Activated CD8-positive, alpha-beta memory T cell treated with anti-CD3 and anti-CD28 coated beads for 4 hours (primary cell): ENCODE measurements at places on chromosomes 5 and 9.

DNA sequence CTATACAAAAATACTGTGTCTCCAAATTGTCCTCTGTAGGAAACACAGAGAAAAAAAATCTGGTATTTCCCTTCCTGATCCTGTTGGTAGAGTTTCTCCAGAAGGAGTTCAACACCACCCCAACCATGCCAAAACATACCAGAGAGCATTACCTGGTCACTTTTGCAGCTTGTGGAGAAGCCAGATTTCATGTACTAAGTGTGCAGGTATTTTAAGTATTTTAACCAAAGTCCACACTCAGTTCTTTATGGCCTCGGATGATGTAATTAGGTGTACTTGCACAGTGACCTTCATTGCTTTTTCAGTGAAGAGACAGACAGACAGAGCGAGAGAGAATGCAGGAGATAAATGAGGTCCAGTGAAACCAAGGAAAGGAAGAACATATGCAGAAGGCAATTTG, 2046.8 kb upstream of the CDH9 start:
- DNase-seq: no peak

DNA sequence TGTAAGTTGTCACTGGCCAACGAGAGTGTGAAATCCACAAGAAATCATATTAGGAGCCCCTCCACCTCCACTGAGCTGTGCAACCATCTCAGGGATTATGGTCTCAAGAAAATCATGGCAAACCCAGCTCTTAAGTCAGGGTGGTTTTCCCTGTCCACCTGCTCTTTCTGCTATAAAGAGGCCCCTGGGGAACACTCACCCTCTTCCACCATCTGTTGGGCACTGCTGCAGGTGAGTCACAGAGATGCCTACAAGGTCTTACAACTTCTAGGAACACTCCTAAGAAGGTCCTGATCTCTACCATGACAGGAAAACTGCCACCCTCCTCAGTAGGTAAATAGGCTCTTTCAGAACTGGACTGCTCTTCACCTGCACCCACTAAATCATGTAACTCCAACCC, 61.8 kb downstream of the DRD1 start:
- DNase-seq: no peak

- DNase-seq: no peak
Measured at GRCh38 chr9:130590305-130590704, 10.9 kb downstream of the FUBP3 start.

DNA sequence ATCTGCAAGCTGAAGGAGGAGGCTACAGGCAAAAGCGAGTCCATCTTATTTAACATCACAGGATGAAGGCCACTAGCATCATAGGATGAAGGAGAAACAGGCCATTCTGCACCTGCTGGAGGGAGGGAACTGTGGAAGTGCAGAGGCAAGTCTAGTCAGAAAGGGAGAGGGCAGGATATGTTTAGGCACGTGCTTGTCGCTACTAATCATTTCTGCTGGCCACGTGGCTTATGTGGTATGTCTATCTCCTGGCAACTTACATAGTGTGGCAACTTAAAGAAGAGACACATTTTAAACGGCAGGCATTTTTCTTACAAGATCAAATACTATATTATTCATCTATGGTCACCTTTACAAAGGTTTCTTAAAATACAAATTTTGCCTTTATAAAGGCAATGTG, 74.0 kb downstream of the GNAQ start:
- no peak for DNase-seq

DNA sequence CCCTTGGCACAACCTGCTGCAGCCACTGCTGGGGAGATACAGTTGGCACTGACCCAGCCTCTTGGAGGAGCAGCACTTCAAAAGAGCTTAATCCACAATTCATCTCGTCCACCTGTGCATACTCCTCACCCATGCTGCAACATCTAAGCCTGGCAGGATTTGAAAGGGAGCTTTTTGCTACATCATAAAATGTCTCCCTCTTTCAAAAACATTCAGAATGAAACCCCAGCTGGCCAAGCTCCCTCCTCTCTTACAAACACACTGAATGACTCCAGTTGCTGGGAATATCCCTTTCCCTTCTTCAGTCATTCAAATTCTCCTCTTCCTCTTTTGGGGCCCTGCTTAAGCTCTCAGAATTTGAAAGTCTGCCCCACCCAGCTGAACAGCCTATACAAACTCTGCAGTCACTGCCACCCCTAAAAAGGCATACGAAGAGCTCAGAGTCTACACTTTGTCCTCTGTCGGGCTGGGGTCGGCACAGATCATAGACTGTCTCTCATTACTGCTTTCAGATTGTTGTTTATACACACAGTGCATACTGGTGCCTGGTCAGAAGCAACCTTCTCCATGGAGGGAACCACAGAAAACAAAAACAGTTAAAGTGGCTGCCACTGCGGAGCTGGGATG, 8.8 kb upstream of the C5orf15 start:
- DNase-seq: no peak

- no peak for DNase-seq
Measured at GRCh38 chr5:147055089-147055826, 176.7 kb upstream of the PPP2R2B start.

- DNase-seq: no peak
Measured at GRCh38 chr5:160285316-160285715, 27.0 kb downstream of the CCNJL start.

GRCh38 chr5:151042453-151043093, 22.2 kb downstream of the GPX3 start:
- no peak for DNase-seq

DNA sequence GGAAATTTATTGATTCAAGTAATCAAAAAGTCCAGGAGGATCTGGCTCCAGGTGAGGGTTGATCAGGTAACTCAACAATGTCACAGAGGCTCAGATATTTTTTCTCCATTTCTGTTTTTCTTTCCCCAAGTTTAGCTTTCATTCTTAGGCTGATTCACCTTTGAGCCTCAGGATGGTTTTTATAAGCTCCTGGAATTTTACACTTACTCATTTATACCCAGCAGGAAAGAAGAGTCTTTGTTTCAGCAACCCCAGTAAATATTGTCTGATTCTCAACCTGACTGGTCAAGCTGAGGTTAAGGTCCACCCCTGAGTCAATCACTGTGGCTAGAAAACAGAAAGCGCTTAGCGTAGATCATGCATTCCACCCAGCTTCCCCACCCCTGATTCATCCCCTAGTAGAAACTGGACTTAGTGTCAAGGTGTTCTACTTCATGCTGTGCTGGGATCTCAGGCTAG, 500.6 kb downstream of the KIF4B start:
- no peak for DNase-seq

GRCh38 chr5:170585273-170585948, 81.6 kb downstream of the KCNIP1 start:
- DNase-seq: no peak

DNA sequence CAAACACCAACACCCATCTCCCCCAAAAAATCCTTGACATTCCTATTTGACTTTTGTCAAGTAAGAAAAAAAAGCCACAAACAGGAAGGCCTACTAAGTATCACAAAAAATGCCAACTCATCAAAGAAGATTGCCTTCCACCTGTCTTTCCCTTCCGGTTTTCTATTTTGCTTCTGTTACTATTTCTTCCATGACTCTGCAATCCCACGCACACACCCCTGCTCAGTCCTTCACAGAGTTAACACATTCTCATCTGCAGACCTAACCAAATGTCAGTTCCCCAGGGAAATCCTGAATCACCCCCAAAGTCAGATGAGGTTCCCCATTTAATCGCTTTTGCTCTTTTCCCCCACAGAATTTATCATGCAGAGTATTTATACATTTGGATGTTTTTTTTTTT, 15.1 kb downstream of the LPAR1 start:
- DNase-seq: no peak

DNA sequence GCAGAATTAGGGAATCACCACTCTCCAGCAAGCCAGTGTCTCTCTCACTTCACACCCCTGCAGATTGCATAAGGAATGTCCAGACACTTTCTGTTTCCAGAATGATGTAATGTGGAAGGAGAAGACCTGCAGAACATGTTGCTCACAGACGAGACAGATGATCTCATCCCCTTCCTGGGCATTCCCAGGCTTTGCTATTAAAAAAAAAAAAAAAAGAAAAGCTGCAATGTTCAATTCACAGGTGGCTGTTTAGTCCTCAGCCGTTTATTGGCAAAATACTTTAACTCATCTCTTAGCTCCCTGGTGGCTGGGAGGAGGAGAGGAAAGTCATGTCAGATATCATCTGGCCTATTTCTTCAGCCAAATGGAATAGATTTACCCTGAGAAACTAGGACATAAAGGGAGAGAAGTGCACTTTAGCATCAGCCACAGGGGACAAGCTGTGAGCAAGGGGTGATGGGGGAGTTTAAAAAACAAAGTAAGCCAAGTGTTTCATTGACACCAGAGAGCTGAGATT, 95.9 kb upstream of the TNC start:
- DNase-seq: no peak

- peak; percentile 4 for DNase-seq
Measured at GRCh38 chr5:150448952-150449516, 505 bp downstream of the RPS14 start.

GRCh38 chr5:10588109-10588775, 24.4 kb downstream of the ANKRD33B start:
- no peak for DNase-seq

DNA sequence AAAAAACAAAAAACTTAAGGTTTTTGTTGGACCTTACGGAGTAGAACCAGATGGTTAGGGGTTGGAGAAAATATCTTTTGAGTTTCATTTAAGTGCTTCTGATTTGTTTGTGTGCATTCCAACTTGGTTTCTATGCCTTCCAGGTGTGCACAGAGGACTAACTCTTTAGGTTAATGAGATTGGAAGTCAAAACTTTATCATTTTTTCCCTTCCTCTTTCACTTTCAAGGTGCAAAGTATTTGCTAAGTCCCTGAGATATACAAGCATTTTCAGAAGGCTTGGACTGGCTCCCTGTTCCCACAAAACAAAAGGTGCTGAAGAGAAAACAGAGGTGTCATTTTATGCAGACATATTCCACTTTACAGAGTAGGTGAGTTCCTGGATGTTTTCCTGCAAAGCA, 30.3 kb upstream of the CER1 start:
- no peak for DNase-seq

DNA sequence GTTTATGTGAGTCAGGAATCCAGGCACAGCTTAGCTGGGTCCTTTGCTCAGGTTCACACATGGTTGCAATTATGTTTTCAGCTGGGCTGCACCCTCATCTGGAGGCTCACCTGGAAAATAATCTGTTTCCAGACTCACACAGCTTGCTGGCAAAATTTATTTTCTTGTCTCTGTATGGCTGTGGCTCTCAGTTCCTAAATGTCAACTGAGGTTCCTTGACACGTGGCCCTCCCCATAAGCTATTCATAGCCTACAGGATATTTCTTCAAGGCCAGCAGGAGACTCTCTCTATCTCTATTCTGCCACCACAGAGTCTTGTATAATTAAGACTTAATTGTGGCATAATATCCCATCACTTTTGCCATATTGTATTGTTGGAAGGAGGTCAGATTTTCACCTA, 732.0 kb downstream of the CDH18 start:
- no peak for DNase-seq

DNA sequence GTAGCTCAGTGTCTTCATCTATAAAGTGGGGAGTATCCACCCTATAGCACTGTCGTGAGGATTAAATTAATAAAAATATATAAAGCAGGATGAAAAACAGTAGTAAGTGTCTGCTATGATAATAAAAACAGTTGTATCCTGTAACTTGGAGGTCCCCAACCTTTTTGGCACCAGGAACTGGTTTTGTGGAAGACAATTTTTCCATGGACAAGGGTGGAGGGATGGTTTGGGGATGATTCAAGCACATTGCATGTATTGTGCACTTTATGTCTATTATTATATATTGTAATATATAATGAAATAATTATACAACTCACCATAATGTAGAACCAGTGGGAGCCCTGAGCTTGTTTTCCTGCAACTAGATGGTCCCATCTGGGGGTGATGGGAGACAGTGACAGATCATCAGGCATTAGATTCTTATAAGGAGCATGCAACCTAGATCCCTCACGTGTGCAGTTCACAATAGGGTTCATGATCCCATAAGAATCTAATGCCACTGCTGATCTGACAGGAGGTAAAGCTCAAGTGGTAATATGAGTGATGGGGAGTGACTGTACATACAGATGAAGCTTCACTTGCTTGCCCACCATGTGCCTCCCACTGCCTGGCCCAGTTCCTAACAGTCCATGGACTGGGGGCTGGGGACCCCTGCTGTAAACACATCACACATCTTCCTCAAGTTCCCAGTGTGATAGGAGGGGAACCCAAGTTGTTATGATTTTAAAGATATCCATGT, 177.4 kb upstream of the DAPK1 start:
- DNase-seq: no peak

DNA sequence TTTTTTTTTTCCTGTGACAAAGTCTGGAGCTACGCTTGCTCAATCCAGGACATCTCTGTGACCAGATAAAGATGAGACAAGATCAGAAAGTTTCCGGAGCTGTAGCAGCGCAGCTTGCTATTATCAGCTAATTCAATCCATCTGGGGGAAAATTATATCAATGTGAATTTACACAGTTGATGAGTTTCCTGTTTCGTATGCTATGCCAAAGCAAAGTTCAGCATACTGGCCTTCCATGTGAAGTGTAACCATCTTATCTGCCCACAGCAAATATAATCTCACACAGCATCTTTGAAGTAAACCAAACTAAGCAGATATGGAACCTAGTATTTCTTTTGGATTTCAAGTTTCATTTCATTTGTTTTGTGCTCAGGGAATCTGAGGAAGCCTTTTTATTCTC, 1767.7 kb downstream of the EFNA5 start:
- DNase-seq: no peak

DNA sequence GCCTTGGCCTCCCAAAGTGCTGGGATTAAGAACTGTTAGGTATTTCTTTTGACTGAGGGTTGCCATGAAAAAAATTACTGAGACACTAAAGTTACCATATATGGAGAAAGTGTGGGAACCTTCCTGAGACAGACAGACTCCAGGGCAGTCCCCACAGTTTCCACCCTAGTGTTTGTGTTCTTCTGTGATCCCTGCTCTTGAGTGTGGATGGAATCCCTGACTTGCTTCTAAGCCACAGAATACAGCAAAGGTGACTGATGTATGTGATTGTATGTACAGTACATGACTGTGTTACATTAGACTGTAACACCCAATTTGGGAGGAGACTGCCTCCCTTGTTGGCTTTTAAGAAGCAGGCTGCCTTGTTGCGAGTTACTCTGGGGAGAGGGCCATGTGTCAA, 24.7 kb upstream of the ADAM19 start:
- DNase-seq: no peak

GRCh38 chr9:116935149-116935897, 248.2 kb downstream of the TRIM32 start:
- no peak for DNase-seq

DNA sequence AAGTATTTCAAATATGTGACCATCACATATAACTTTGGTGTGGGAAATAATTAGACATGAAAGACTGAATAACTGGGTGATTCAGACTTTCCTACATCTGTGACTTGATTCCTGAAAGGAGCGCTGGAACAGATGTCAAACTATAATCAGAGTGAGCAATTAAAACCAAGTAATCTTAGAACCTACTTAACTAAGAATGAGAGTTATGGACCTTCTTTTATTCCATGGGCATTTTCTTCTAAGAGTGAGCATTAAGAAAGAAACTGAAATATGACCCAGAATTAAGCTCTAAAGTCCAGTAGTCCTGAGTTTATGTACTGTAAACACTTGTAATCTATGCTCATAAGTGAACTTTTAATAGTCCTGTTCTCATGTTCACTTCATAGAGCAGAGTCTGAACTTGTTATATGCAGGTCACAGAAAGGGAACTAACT, 68.4 kb downstream of the PAM start:
- no peak for DNase-seq
